ENCODE measurements at places on chromosomes 2 and 18. TPM values are rescaled to one million over a fixed set of nuclear protein-coding genes. Genes with fewer than 3 reads are reported as not detected.

The ANKRD30B gene
- not detected for total RNA-seq

DNA sequence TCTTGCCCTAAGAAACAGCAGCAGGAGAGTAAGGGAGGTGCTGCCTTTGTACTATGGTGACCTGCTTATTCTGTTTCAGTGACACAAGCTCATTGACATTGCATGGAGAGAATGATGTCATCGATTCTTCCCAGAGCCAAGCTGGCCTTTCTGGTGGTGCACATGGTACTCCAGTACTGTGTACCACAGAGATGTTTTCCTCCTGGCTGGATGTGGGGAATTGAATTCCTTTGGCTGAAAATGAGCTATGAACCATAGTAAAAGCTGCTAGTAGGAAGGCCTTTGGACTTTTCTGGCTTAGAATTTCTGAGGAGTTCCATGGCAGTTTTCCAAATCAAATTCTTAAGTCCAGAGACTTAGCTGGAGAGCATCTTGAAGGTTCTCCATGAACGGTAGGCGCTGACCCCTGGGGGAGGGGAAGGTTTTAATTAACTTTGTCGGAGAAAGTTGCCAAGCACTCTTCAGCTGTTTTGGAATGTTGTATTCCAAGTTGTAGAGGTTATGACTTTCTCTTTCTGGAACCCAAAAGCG, 17.1 kb upstream of the B3GNT2 start:
- no peak for DNase-seq

- no peak for DNase-seq
These were observed 36.5 kb downstream of the HS1BP3 start for GRCh38 chr2:20614201-20615067.

DNA sequence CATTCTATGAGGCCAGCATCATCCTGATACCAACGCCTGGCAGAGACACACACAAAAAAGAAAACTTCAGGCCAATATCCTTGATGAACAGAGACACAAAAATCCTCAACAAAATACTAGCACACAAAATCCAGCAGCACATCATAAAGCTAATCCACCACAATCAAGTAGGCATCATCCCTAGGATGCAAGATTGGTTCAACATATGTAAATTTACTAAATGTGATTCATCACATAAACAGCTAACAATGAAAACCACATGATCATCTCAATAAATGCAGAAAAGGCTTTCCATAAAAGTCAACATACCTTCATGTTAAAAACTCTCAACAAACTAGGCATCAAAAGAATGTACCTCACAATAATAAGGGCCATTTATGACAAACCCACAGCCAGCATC, 65.3 kb downstream of the WDPCP start:
- DNase-seq: no peak

- DNase-seq: no peak
These were observed 176.3 kb downstream of the PIK3C3 start for GRCh38 chr18:42131066-42131929.

DNA sequence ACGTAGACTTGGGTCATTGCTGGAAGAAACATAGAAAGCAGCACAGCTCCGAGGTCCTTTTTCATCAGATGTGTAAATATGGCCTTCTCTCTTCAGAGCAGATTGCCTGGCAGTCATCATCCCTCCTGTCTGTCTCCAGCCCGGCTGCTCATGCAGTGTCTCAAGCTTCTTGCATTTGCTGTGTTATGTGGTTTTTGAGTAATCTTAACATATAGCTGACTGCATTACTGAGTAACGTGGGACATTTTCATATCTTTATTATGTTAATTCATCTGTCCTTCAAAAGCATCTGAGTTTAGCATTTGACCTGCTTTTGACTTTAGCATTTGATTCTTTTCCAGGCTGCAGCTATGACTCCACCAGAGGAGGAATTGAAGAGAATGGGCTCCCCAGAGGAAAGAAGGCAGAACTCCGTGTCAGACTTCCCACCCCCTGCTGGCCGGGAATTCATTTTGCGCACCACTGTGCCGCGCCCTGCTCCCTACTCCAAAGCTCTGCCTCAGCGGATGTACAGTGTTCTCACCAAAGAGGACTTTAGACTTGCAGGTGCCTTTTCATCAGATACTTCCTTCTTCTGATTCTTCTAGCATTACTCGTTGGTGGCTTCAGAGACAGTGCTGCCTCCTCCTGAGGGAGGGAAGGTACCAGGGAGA, 116.2 kb downstream of the RAB3GAP1 start:
- DNase-seq: no peak
